ENCODE measurements at places on chromosomes 5 and 9.

- no peak for DNase-seq
Observed at GRCh38 chr9:107176436-107177151, 106.5 kb upstream of the RAD23B start.

- no peak for DNase-seq
Observed at GRCh38 chr5:103315455-103315854, 56.9 kb downstream of the MACIR start.

DNA sequence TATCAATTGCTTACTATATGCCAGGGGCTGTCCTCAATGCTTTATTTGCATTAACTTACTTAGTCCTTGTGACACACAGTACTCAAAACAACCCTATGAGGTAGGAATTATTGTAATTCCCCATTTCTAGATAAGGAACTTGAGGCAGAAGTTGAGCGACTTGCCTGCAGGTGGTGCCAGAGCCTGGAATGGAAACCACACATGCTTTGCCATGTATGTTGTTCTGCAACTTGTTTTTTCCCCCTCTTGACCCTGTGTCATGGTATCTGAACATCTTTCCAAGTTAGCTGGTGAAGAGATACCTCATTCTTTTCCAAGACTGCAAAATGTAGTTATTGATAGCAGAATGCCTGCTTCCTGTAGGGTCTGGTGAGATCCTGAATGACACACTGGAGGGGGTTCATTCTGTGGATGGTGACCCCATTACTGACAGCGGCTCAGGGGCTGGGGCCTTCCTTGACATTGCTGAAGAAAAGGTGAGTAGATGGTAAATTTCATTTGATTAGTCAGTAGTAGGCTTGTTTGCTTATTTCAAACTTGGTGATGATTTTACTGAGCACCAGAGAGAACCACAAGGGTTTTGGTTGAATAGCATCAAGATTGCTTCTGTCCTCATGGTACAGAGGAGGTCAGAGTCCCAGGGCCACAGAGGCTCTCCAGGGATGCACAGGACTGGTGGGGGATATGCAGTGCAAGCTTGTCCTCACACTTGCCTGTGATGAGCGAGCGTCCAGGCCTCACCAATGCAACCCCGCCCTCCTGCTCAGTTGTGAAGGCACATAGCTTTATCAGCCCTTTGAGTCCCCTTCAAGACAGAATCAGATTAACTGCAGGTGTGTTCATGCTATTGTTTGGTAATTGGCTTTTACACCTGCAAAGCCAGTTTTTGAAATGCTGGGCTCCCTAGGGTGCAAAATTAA is 57.0 kb downstream of the COL15A1 start:
- DNase-seq, result no peak

- no peak for DNase-seq
Observed at GRCh38 chr9:130530938-130531337, 48.4 kb upstream of the FUBP3 start.

DNA sequence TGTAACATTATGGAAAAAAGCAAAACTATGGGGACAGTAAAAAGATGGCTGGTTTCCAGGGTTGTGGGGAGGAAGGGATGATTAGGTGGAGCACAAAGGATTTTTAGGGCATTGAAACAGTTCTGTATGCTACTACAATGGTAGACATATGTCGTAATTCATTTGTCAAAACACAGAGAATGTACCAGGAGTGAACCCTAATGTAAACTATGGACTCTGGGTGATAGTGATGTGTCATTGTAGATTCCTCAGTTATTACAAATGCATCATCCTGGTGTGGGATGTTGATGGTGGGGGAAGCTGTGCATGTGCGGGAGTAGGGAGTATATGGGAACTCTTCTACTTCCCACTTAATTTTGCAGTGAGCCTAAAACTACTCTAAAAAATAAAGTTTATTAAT is 135.0 kb upstream of the GABRP start:
- no peak for DNase-seq

DNA sequence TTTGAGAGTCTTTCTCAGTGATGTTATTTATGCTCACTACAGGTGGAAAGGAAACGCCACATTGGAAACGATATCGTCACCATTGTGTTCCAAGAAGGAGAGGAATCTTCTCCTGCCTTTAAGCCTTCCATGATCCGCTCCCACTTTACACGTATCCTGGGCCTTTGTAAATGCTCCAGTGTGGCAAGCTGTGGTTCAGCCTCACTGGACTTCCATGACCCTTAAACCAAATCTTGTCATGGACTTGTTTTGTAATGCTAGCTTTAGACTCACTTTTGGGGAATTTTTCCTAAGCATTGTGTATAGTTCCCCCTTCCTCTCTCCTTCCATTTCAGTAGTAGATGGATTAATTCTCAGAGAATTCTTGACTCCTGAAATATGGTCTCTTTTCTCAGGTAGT is 60.9 kb upstream of the SLC2A8 start:
- DNase-seq, result no peak

- no peak for DNase-seq
Observed at GRCh38 chr9:87876708-87877107, 6.0 kb upstream of the SPATA31E1 start.

DNA sequence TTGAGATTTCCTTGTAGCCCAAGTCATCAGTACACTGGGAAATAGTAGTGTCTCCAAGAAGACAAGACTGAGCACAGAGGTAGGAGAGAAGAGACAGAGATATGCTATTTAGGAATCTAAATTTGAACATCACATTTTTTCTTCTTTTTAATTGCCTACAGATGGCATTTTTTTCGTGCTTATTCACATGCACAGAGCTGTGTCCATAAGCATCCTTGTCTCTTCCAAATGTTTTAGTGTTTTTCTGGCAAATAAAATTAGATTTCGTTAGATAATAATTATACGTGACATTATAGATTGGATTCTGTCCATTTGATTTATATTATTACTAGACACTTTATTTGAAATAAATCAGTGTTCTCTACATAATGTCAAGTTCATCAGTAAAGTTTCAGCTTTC is 80.9 kb downstream of the PRR16 start:
- DNase-seq, result no peak

DNA sequence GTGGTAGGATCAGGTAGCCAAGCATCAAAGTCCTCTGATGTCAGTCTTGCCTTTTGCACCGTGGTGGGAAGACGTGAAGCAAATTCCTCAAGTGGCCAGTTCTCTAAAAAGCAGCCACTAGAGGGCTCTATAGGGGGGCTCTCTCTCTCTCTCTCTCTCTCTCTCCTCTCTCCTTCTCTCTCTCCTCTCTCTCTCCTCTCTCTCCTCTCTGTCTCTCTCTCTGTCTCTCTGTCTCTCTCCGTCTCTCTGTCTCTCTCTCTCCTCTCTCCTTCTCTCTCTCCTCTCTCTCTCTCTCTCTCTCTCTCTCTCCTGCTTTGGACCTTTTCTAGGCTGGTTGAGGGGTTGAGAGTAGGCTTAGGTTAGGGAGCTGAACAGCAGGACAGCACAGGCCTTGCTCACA is 13.9 kb upstream of the OSMR start:
- no peak for DNase-seq

DNA sequence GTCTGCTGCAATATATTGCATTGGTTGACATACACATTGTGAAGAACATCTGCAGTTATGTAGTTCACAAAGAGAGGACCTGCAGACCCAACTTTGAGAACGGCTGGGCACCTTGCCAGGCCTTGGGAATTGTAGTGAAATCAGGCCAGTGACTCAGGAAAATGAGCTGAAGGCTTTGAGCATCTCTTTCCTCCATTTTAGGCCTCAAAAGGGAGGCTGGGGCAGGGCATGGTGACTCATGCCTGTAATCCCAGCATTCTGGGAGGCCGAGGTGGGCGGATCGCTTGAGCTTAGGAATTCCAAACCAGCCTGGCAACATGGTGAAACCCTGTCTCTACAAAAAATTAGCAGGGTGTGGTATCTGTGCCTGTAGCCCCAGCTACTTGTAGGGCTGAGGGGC is 1.4 kb upstream of the IPPK start:
- DNase-seq, result no peak

DNA sequence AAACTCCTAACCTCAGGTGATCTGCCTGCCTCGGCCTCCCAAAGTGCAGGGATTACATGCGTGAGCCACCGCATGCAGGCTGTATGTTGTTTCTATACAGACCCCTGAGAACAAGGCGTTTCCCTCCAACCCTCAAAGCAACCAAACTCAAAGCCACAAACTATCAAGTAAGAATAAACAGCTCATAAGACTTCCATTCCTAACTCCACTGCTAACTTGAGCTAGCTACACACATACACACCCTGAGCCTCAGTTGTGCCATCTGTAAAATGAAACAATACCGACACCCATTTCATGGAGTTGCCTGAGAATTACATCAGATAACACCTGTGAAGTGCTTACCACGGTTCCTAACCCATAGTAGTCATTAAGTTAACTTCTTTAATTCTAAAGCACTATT is 70.8 kb downstream of the SERINC5 start:
- no peak for DNase-seq

- DNase-seq, result no peak
Observed at GRCh38 chr9:113364951-113365350, 11.8 kb downstream of the HDHD3 start.

- no peak for DNase-seq
Observed at GRCh38 chr5:83487155-83487554, 15.6 kb downstream of the VCAN start.

DNA sequence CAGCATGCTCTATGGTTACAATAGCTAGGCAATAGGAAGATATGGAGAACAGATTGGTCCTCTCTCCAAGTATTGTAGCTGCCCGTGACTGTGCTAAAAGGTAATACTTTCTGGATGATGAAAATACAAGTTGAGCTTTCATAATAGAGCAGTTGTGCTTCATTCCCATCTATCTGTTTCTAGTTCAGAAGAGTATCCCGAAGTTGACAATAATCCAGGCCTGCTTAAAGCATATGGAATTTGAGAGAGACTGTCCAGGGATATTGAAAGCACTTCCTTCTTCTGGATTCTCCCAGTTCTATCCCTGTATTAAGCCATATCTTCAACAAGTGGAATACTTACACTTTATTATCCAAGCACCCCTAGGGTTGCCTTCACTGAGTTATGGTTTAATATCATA is 350.4 kb downstream of the EFNA5 start:
- no peak for DNase-seq

DNA sequence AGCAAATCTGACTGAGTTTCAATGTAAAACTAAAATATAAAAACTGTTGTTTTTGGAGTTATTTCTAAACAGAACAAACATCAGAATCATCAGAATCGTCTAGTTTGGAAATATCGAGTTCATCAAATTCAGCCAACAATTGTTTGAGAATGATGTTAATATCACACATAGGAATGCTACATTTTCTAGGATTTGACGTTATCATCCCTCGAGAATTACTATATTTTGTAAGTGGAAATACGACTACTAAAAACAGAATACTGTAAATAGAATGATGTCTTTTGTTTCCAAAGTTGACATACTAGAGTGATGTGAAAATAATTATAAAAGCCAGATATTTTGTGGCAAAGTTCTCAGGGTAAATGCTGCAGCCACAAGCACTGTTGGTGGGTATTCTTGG is 805.9 kb downstream of the TLE1 start:
- no peak for DNase-seq

- no peak for DNase-seq
Observed at GRCh38 chr5:57411982-57412381, 70.6 kb downstream of the ACTBL2 start.

DNA sequence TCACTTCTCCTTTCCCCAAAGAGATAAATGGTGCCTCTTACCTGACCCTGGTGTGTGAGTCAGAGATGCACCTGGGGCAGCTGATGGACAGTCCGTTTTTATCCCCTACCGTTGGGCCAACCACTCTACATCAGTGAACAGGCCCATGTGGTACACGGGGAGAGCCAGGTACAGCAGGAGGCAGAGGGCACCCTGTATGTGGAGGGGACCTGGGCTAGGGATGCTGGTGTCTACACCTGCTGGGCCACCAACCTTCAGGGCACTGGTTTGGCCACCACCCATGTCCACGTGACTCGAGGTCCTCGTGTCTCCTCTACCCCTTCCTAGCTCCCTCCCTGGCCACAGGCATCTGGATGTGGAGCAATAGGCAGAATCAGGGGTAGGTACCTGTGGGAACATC is 22.7 kb upstream of the ANXA6 start:
- DNase-seq, result no peak

GRCh38 chr5:82820961-82821845 is 256.0 kb downstream of the TMEM167A start:
- DNase-seq, result no peak

DNA sequence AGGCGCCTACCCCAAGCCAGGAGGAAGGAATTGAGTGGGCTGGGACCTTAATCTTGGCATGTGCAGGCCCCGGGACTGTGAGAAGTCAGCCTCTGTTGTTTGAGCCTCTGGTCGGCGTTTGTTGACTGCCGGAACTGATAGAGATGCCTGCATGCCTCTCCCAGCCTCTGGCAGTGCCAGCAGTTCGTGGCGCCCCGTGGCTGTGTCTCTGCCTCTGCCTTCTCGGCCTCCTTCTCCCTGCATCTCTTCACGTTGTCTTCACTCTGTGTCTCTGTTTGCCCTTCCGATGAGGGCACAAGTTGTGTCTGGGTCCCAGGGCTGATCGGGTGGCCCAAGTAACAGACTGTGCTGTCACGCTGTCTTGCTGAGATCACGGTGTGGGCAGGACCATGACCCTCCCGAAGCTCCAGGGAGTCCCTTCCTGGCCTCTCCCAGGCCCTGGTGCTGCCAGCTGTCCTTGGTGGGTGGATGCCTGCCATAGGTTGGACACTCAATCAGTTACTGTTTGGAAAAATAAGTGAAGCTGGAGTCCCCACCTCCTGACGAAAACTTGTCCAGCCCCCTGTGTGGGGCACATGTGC is 133.5 kb upstream of the LPCAT1 start:
- no peak for DNase-seq

GRCh38 chr5:134813827-134814226 is 31.9 kb upstream of the C5orf24 start:
- DNase-seq, result no peak

All from esophagus squamous epithelium (tissue), 5 donors.